SK-N-SH (cell line): ENCODE measurements at places on chromosomes 3 and 15.

DNA sequence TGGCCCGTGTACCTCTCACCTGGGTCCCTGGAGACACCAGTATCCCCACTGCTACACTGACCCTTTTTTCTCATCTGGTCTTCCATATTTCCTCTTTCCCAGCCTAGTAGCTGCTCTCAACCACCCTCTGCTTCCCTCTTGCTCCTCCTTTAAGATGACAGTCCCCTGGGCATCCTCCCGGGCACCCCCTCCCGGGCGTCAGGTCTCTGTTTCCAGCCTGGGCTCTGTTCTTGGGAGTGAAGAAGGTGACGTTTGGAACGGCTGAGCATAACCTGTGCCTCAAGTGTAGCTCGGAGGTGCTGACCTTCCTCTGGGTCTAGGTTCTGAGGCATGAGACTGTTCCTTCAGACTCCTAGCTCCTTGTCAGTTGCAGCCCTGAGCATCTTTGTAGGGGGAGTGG, 101.2 kb downstream of the VGLL4 start:
- DNase-seq: no peak

DNA sequence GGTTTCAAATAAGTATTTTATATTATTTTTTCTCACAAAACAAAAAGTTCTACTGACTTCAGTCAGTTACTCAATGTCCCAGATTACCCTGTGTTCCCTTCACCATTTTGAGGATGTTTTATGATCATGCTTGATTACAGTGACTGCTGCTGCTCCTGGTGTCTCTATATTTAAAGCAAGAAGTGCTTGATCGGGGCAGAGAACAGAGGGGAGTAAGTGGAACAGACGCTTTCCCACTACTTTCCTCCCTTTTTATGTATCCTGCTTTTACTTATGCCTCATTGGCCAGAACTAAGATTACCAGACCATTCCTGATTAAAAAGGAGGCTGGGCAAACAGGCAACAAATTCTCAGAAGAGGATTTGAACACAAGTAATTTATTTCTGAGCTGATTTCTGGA, 612.1 kb downstream of the VGLL3 start:
- DNase-seq: no peak

DNA sequence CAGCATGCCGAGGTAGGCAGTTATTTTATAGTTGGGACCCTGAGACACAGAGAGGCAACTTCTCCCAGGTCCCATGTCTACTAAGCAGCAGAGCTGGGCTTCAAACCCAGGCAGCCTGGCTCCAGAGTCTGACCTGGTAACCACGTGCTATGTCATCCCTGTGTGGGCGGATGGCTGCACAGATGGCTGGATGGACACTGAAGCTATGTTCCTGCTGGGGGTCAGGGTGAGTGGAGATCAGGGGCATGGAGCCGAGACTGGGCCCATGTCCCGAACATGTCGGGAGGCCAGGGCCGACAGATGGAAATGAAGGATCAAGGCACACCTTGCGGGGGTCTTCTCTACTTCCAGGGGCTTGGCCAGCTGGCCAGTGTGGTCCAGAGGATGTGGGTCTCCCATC, 9.3 kb upstream of the FBLN2 start:
- DNase-seq: no peak

- no peak for DNase-seq
These were observed 505.1 kb downstream of the MECOM start for GRCh38 chr3:169158379-169158778.

- no peak for DNase-seq
These were observed 249.5 kb upstream of the AZI2 start for GRCh38 chr3:28598165-28598564.

DNA sequence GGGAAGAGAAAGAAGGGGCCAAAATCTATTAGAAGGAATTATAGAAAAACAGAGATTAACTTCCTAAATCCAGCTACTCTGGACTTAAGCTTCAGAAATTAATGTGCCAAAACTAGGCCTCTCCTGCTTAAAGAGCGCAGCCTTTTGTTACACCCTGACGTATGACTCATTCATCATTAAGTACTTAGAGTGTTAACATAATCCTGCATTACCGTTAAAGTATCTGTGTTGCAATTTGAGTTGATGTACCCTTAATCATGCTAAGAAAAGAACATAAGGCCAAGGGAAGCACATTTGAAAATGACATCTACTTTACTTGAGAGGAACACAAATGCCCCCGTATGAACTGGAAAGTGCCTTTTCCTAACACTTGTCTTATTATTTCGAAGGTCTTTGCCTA, 7.9 kb downstream of the HTR3D start:
- DNase-seq: no peak
